CD4-positive, CD25-positive, alpha-beta regulatory T cell (primary cell): ENCODE measurements at places on chromosomes 5 and 9.

DNA sequence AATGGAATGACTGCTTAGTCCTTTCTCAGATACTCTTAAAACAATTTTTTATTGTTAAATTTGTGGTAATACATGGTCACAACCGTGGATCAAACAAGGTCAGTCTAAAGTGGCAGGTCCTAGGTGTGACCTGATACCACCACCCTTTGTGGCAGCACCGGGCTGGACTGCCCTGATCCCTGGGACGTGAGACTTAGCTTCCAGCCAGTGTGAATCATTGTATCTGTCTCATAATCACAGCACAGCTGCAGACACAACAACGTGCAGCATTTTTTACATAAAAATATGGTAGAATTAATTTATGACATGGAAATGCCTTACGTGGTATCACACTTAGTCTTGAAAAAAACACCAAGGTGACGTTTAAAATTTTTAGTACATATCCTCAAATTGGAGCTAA lies 7.8 kb downstream of the TOR1B start:
- no peak for DNase-seq

DNA sequence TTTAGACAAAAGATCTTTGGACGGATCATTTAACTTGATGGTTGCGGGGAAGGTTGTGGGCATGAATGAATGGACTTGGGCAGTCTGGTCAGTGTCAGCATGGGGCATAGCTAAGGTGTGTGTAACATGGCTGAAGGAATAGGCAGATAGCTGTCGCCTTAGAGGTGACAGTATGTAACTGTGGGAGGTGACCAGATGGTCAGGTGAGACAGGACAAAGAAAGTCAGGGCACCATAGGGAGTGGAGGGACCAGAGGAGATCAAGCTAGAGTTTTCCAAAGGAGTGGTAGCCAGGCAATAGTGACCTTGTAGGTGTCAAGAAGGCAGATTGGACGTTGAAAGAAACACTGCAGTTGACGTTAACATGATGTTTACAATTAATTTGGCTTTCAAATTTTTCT lies 43.1 kb downstream of the MARCHF6 start:
- no peak for DNase-seq

DNA sequence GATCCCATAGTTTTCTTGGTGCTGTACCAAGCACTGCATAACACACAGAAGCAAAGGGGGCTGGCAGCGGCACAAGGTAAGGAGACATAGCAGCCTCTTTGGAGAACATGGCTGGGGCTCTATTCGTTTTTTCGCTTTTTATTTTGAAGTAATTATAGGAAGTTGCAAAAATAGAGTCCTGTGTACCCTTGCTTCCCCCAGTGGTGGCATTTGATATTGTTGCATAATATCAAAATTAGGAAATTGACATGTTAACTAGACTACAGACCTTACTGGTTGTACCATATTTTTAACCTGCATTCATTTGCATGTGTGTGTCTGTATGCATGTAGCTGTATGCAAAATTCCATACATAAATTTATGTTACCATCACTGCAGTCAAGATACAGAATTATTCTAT lies 6.6 kb upstream of the UBQLN1 start:
- DNase-seq: peak; percentile 46

GRCh38 chr5:84298628-84299027 lies 86.1 kb downstream of the EDIL3 start:
- no peak for DNase-seq

- DNase-seq: no peak
Observed at GRCh38 chr5:19352120-19352519, 635.9 kb downstream of the CDH18 start.

GRCh38 chr9:75418518-75418917 lies 330.2 kb downstream of the OSTF1 start:
- DNase-seq: no peak

GRCh38 chr5:132190161-132190817 lies 37.4 kb downstream of the P4HA2 start:
- no peak for DNase-seq

DNA sequence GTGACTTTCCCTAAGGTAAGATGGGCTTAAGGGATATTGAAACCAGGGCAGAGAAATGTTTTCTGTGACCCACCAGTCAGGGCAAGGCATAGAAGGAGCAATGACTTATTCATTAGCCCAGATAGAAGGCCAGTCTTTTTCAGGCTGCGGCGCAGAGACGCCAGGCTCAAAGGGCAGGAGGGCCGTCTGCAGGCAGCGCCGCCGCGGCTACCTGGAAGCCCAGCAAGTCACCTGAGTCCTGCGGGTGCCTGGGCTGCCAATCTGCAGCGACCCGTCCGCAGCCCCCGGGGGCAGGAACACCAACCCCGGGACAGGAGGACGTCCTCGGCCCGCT lies 322 bp upstream of the SH3GL2 start:
- no peak for DNase-seq

- DNase-seq: no peak
Observed at GRCh38 chr5:17925276-17925675, 291.0 kb downstream of the TAF11L14 start.

- no peak for DNase-seq
Observed at GRCh38 chr5:76086095-76086494, 2.9 kb downstream of the SV2C start.

DNA sequence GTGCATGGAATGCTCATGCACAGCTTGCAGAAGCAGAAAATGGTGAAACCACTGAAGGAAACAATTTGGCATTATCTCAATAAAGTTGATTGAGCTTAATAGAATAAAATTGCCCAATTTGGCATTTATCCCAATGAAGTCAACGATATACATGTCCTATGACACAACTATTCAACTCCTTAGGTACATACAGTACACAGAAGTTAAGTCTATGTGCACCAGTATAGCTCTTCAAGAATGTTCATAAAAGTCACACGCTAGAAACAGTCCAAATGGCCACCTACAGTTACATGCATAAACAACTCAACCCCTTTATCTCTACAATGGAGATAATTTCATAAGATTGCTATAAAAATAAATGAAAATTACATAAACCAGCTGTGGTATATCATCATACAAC lies 184.5 kb downstream of the DENND1A start:
- no peak for DNase-seq

DNA sequence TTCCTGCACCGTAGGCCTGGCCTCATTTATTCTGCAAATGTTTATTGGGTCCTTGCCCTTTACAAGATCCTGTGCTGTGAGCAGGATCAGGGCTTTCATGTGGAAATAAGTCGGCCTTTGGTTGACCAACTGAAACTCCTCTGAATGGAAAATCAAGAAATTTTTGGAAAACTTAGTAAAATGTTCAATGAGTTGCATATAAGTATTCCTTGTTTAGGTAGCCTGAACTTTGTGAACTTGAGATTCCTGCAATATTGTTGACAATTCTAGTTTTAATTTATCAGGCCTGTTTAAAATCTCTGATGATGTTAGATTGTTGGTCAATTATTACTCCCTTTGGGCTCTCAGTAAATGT lies 1.1 kb downstream of the MAML1 start:
- no peak for DNase-seq

DNA sequence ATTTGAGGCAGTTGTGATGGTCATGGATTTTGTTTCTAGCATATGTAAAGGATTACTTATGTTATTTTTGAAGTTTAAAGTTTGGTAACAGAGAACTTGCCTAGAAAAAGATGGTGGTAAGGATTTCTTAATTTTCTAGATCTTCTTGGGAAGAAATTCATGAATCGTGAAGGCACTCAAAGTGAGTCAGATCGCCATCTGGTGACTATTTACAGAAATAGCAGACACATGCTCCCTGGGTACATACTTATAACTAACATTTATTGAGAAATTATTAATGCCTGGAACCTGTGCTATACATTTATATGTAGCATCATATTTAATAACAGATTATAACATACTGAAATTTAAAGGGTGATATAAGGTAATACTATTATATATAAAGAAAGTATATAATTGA lies 299.7 kb downstream of the IZUMO3 start:
- DNase-seq: no peak

DNA sequence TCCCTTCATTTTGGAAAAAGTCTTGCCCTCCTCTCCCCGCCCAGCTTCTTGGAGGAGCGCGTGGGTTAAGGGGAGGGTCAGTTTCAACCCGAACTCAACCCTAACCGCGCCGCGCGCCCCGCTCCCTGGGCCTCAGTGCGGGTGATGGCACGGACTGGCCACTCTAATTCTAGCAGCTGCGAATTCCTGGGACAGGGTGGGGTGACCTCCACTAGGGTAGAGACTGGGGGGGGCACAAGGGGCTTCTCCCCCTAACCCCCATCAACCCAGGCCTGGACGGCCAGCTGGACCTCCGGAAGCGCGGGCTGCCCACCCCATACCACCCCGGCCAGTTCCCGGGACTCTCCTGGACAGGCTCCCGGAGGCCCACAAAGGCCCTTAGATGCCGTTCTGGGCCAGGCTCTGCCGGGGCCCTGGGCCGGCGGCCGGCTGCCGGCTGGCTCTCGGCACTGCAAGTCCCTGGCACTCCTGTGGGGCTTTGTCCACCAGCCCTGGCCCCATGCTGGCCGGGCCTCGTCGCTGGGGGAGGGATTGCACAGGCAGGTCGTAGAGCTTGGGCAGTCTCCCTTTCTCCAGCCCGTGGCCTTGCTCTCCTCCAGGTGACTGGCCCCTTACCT lies 7.2 kb upstream of the PSD2 start:
- no peak for DNase-seq

- no peak for DNase-seq
Observed at GRCh38 chr5:96931605-96932004, 4.3 kb upstream of the LNPEP start.

GRCh38 chr5:106680330-106680729 lies 990.4 kb downstream of the EFNA5 start:
- no peak for DNase-seq

GRCh38 chr5:34045996-34046395 lies 3.0 kb upstream of the C1QTNF3 start:
- no peak for DNase-seq

DNA sequence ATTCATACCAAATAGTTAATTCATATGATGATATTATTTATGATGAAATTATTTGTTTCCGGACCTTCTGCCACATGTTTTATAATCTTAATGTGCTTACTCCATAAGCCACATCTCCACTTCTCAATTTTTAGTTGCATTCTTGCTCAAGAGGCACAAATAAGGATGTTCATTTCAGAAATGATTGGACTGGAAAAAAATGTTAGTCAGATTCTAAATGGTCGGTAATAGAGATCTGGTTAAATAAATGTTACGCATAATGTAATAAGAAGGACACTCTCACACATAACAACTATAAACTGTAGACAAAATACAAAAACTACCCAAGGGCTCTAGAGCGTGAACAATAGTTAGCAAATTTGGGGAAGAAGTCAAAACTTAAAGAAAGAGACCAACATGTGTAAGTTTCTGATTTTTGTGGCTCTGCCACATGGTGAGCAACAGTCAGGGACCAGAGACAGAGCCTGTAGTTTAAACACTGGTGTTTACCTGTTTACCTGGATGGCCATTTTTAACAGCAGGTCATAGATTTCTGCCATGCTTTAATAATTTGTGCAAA lies 554.3 kb upstream of the CLINT1 start:
- no peak for DNase-seq

- no peak for DNase-seq
Observed at GRCh38 chr9:1913631-1914330, 101.4 kb upstream of the SMARCA2 start.

DNA sequence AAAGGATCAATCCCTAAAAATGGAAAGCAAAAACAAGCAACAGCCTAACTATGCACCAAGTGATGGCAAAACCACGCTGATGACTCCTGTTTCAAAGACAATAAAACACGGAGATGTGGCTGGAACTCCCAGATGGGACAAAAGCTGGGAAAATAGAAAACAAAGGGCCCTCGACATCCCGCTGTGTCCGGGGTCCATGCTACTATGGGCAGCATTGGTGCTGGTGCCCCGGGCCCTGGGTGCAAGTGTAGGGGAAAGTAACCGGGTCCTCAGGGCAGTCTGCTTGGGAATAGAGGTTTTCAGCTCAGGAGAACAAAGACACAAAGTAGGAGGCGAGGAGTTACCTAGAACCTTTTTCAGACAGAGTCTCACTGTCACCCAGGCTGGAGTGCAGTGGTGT lies 46.1 kb downstream of the MRPL36 start:
- no peak for DNase-seq

- no peak for DNase-seq
Observed at GRCh38 chr5:93998951-93999455, 257.6 kb upstream of the POU5F2 start.

- DNase-seq: no peak
Observed at GRCh38 chr9:27353474-27354229, 56.7 kb upstream of the EQTN start.

- DNase-seq: no peak
Observed at GRCh38 chr9:130198501-130199179, 26.4 kb downstream of the NCS1 start.

DNA sequence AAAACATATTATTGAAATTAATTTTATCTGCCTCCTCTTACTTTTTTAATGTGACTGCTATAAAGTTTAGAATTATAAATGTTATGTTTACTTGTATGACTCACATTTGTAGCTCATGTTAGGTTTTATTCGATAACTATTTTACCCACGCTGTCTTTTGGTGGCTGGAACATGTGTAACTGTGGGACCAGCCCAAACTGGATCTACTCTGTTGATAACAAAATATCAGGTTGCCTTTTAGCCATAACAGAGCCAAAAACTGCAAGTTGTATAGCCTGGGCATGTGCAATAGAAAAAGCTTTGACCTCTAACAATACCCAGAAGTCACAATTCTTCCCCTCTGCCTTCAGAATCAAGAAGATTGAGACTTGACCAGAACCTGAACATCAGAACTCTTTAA lies 356.5 kb downstream of the PRELID2 start:
- no peak for DNase-seq

GRCh38 chr9:94250456-94250855 lies 8.6 kb upstream of the ZNF169 start:
- DNase-seq: peak; percentile 23

GRCh38 chr9:1083325-1083913 lies 33.3 kb downstream of the DMRT2 start:
- DNase-seq: no peak

DNA sequence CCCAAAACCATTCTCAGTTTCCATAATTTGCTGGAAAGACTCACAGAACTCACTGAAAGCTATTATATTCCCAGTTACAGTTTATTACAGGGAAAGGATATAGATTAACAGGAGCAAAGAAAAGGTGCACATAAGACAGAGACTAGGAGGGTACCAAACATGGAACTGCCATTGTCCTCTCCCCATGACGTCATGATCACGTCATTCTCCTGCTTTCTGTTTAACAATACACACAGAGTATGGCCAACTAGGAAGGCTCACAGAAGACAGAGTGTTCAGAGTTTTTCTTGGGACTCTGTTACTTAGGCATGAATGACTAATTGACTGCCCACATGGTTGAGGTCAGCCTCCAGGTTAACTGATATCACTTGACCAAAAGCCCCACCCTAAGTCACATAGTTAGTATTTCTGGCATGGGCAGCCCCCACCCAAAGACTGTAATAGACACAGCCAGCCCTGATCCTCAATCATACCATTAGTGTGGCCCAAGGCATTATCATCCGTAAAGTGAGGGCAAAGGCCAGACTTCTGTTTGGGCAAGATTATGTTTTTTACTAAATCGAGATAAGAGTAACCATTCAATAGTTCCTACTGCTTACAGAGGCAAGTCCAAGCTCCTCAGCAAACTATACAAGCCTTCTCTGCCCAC lies 353.5 kb upstream of the POU5F2 start:
- no peak for DNase-seq
